ENCODE measurements at places on chromosomes 7 and 10.

DNA sequence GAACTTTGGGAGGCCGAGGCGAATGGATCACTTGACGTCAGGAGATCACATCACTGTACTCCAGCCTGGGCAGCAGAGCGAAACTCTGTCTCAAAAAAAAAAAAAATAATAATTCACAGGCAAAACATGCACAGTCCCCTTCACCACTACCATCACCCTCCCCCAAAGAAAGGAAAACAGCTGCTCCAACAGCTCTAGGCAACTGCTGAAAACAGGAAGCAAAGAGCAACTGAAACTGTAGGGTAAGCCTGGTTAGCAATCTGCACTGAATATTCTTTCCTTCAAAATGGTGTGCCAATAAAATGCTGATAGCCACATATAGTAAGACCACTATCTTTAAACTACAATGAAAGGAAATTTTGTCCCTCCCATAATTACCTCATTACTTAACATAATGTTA lies 11.8 kb downstream of the NT5C2 start:
- no peak for DNase-seq

DNA sequence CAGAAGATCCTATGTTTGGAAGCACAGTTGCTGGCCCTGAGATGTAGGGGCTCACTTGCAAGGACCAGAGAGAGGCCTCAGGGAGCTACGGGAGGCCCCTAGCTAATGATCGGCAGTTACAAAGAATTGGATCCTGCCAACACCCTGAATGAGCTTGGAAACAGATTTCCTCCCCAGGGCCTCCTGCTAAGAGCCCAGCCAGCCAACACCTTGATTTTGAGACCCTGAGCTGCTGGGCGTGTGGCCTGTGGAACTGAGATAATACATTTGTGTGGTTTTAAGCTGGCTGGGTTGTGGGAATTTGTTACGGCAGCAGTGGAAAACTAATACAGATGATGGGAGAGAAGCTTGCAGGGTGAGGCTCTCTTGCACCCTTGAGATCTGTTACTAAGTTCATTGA lies 3.9 kb downstream of the DOCK1 start:
- no peak for DNase-seq

GRCh38 chr7:47887016-47887640 lies 61.1 kb downstream of the PKD1L1 start:
- DNase-seq: no peak

DNA sequence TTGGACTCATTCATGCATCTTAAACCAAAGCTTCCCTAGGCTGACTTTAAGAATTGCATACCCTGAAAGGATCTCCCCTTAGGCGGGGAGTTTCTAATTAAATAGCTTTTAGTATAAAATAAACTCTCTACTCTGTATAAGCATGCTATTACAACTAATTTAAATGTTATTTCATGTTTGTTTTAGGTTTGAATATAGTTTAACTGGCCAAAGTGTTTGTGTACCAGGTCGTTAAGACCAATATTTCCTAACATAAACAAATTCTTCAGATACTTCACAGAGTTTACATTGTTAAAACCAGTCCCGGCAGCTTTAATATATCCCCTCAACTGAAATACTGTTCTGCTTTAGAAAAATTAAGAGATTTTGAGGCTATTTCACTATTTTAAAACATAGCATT lies 2.3 kb downstream of the GLI3 start:
- no peak for DNase-seq

GRCh38 chr7:45230083-45230482 lies 72.5 kb downstream of the RAMP3 start:
- no peak for DNase-seq

GRCh38 chr10:96357038-96357620 lies 1.7 kb downstream of the OPALIN start:
- DNase-seq: no peak

DNA sequence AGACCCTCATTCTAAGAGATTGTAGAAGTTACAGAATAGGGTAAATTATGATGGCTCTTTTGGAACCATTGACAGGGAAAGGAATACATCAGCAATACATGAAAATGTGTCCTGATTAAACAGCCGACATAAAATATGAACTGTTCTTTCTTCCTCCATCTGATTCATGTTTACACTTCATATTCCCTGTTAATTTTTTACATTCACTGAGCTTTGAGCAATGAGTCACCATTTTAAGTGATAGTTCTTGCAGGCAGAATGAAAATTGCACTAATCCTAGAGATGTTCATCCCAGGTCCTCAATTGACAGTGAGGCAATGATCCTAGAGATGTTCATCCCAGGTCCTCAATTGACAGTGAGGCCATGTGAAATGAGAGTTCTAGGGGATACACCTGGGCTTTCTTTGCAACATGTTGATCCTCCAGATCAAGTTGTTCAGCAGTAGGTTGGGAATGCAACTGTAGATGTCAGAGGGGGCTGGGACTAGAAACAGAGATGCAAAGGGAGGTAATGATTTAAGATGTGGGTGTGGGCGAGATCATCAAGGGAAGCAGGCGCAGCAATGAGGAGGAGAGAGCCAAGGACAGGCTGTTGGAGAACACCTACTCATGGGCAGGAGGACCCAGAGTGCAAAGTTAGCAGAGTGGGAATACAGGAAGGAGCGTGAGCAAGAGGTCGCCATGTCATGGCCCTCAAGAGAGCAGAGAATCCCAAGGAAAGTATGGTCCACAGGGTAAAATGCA lies 138.7 kb downstream of the ZNF365 start:
- DNase-seq: no peak

- DNase-seq: no peak
These were observed 109.3 kb downstream of the UBE2H start for GRCh38 chr7:129843365-129843898.

- no peak for DNase-seq
These were observed 74.1 kb upstream of the DUSP5 start for GRCh38 chr10:110423650-110424049.

DNA sequence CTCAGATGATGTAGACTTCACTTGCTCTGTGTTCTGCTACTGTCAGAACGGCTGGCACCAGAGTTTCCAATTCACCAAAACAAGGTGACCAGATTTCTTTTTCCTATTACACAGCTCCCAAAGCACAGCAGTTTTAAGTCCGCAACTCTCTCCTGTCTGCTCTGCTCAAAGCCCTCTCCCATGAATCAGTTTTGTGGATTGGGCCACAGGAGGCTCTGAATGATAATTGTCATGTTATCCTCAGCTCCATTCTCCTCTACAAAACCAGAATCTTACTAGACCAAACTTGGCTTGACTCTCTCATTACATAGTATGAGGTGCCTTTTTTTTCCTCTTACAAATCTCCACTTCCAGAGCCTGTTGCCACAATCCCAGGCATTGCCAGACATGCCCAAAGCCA lies 223.5 kb downstream of the SNX13 start:
- DNase-seq: no peak

DNA sequence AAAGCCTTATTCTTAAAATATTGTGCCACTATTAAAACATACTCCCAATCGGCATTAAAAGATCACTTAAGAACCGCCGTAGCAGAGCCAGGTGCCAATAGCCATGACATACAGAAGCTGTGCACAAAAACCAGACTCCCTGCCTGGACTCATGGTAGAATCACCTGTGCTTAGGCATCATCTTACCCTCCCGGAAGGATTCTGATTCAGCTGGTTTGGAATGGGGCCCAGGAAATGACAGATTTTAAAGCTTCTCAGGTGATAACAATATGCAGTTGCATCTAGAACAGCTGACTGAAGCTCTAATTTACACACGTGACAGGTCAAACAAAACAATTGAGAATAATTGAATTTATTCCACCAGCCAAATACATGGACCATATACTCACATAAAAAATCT lies 10.7 kb downstream of the A1CF start:
- DNase-seq: no peak

GRCh38 chr7:68893411-68893810 lies 704.9 kb upstream of the AUTS2 start:
- DNase-seq: no peak

DNA sequence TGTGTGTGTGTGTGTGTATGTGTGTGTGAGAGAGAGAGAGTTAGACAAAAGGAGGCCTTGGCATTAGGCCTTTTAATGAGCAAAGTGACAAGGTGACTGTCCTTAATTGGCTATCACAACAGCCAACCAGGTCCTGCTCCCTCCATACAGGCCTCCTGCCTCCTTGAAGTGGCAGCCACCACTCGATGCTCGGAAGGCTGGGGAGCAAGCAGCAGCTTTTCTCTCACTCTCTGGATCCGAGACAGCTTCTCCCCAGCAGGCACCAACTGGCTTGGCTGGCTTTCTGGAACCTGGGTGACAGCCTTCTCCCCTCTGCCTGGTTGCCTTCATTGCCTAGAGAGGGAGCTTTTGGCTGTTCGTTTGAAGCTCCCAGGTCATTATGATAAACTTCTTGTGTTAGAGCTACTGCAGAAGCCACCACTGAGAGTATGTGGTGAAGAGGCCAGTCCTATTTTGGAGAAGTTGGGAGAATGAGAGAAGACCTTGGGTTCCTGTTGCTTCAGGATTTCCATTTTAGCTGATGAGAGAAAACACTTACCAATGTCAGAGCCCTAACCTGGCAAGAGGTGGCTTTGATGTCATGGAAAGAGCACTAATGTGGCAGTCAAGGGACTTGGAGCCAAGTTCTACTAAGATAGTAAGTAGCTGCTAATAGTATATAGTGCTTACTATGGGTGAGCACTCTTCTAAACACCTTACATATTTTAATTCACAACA lies 37.6 kb downstream of the RPS24 start:
- DNase-seq: no peak

GRCh38 chr7:97470726-97471125 lies 261.2 kb upstream of the TAC1 start:
- DNase-seq: no peak

GRCh38 chr10:297567-297966 lies 162.3 kb downstream of the ZMYND11 start:
- DNase-seq: no peak

DNA sequence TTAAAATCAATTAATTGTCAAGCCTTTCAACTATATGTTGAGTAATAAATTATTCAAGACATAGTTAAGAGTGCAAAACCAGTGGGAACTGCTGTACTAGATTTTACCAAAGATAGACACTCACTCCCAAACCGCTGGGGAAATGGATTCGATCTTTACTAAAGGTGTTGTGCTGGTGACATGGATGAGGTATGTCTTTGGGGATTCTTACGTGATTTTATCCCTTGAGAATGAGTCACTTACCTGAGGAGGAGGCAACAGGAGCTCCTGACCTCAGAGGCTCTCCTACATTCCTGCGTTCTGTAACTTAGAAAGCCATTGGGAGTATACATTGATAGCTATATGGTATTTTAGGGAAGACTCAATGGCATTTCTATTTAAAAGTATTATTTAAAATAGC lies 165.5 kb downstream of the PKD1L1 start:
- no peak for DNase-seq

GRCh38 chr7:1993031-1993695 lies 239.6 kb downstream of the MAD1L1 start:
- no peak for DNase-seq

DNA sequence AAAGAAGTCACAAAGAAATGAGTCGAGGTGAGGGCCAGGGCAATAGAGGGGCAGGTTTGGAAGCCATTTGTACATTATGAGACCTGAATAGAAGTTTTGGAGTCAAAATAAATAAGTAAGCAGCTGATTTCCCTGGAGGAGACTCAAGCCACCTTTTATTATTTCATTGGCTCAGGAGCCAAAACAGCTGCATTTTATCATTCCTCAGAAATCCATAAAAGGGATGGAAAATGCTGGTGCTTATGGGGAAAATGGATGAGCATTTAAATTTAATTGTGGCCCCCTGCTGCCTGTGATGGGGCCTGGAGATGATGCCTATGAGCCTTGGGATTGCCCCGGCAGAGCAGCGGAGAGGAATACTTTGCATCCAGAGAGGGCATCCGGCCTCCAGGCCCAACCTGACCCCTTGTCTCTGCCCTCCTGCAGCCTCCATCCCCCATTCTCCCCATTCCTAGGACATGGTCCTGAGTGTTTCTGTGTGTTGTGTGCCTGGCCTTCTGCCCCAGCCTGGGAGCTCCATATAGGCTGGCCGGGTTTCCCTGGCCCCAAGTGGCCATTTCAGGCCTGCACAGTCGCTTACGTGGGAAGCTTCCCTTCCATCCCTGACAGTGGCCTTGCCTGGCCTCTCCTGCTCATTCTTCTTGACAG lies 296.8 kb upstream of the ZMIZ1 start:
- no peak for DNase-seq

DNA sequence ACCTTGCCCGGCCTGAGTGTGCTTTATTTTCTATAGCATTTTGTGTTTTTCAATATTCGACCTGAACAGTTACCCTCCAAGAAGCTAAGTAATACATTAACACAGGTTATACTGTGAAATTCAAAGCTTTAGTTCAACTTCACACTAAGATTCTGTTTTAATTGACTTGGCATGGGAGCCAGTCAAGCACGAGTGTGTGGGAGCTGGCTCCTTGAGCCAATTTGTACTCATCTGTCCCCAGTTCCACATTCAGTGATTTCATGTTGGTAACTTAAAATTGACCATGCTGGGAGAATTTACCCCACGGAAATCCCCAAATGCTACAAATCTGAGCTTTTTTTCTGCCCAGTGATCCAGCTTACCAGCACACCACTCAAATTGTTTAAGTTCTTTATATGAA lies 20.3 kb downstream of the TSPAN12 start:
- no peak for DNase-seq

DNA sequence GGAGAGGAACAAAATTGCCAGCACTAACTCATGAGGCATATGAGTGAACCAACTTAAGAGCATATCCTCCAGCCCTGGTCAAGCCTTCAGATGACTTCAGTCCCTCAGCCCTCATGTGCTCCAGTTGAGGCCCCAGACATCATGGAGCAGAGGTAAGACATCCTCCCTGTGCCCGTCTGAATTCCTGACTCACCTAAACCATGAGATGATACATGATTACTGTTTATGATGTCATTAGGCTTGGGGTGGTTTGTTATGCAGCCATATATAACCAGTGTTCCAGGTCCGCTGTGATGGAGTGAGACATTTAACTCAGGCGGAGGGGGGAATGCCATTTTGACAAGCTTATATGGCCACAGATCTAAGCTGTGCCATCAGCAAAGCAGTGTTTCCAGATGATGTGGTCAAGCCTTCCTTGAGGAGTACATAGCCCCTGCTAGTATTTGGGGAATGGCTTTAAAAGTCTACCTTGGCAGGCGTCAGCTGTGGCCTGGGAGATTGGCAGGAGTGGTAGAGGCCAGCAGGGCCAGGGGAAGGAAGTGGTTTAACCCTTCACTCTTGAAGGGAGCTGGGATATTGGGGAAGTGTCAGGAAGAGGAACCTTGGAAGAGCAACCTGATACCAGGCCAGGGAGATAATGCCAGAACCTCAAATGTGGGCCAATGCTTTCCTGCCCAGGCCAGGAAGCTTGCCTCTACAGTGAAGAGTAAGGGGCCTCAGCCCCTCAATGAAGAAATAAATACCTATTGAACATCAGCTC lies 343.0 kb upstream of the PODXL start:
- no peak for DNase-seq

DNA sequence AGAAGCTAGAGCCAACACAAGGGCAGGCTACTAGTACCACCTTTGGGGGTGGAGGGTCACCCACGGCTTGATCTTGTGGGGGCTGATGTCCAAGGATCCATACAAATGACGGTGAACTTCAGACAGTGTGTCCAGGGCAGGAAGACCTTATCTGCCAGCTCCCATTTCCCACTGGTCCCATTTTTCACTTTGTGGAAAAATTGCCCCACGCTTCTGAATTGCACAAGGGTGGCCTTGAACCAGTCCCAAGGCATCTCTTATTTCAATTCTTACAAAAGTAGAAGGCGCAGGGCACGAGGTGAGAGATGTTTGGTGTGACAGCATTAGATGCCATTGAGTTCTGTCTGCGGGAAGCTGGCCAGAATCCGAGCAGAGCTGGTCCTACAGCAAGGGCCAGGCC lies 252.7 kb upstream of the CELF2 start:
- no peak for DNase-seq
